ENCODE measurements at places on chromosomes 7 and 10.

GRCh38 chr7:53302496-53303246, 267.2 kb downstream of the POM121L12 start:
- no peak for DNase-seq

DNA sequence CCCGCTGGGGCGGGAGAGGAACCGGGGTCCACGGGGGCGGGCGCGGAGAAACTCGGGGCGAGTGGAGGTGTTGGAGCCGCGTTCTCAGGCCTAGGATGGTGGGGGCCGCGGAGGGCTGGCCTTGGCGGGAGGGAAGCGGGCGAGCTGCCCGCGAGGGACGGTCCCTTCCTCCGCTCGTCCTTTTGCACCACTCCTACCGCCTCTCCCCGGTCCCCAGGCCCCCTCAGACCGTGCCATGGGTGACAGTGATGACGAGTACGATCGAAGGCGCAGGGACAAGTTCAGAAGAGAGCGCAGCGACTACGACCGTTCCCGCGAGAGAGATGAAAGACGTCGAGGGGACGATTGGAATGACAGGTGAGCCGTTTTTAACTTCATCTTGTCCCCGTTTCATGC, 451 bp downstream of the SRRT start:
- no peak for DNase-seq

- no peak for DNase-seq
These were observed 1264.6 kb downstream of the REEP3 start for GRCh38 chr10:64785816-64786215.

DNA sequence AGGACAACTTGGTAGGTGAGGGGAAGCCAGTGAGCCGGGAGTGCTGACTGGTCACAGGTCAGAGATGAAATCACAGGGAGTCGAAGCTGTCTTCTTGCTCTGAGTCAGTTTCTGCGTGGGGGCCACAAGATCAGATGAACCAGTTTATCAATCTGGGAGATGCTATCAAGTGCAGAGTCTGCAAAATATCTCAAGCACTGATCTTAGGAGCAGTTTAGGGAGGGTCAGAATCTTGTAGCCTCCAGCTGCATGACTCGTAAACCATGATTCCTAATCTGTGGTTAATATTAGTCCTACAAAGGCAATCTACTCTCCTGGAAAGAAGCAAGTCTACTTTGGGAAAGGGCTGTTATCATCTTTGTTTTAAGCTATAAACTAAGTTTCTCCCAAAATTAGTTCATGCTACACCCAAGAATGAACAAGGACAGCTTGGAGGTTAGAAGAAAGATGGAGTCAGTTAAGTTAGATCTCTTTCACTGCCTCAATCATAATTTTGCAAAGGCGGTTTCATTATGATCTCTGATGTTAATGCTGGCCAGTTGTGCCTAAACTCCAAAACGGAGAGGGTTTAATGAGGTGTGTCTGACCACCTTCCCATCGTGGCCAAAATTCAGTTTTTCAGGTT, 8.4 kb upstream of the LMOD2 start:
- no peak for DNase-seq

GRCh38 chr7:4234498-4234855, 447.6 kb upstream of the FOXK1 start:
- DNase-seq, result no peak

GRCh38 chr10:84987039-84987438, 658.6 kb downstream of the CCSER2 start:
- no peak for DNase-seq

DNA sequence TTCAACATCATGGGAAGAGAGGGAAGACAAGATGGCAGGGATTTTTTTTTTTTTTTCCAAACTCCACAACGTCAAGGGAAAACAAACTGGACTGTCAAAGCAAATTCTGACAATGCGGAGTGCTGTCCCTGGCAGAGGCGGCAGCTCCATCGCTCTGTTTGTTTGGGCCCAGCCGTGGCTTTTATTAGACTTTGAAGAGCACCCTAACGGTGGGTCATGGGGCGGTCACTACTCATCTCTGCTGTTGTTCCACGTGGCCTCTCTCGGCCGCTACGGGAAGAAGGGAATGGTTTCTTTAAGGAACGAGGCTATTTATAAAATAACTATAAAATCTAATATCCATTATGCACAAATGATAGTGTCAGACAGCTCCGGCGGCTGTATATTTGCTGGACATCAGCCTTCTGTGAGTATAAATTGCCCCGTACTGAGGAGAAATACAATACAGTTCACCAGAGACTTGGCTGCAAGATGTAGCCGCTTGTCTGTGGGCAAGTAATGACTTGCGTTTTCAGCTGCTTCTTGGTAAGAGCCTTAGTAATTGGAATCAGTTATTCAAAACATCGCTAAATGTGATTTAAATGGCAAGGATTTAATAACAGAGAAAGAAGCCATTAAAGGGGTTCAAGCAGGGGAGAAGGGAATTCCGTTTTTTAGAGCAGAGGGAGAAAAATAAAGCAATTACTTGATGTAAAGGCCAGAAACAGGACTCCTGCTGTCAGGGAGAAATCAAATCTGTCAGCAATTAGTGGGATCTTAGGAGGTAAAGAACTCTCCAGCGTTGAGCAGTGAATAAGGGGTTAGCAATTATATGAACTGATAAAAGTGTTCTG, 61.7 kb upstream of the RAB11FIP2 start:
- DNase-seq, result no peak

DNA sequence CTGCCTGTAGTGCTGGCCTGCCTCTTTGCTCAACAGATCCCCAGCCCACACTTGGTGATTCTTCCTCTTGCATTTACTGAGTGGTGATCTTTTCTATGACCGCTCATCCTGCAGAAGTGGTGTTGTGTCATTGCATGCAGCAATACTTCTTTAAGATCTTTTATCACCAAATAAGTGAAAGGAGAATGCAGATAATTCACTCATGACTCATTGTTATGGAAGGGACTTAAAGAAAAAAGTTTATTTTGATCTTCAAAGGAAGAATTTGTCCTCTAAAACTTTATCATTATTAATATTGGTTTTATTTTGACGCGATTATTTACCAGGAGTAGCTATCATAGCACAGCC, 489.1 kb upstream of the CELF2 start:
- no peak for DNase-seq

- DNase-seq, result no peak
These were observed 13.6 kb downstream of the TSPAN15 start for GRCh38 chr10:69464801-69465401.

- DNase-seq, result no peak
These were observed 25.7 kb downstream of the SNX8 start for GRCh38 chr7:2288503-2288902.

DNA sequence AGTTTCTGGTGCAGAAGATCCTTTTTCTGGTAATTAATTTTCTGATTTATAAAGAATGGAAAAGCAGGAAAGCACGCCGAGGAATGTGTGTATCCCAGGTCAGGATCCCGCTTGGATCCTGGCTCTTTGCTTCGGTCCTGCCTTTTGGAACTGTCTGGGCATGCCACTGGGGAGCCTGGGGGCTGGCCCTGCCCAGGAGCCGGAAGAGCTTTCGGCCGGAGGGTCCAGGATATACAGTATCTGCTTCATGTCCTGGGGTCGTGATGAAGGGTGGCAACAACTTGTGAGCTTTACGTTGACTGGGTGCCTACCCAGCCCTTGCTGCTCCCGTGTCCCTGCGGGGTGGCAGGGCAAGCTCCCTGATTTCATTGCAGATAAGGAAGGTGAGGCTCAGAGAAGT, 2.4 kb downstream of the SH2D4B start:
- DNase-seq, result no peak

DNA sequence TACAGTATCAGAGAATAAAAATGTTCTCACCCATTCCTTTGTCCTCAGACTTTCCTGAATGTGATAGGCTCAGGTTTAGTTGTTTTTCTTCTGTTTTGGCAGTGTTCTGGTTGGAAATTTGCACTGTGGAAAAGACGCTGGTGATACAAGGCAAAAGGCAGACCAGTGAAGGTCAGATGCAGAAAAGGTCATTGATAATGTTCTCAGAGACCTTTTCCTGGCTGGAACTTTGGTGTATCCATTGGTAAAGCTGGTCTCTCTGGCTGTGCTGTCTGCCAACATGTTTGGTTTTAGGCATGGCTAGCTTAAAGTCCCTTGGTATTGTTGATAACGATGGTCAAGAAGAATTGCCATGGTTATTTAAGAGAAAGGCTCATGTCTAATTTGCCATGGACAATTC, 11.5 kb downstream of the ARID5B start:
- DNase-seq, result no peak

DNA sequence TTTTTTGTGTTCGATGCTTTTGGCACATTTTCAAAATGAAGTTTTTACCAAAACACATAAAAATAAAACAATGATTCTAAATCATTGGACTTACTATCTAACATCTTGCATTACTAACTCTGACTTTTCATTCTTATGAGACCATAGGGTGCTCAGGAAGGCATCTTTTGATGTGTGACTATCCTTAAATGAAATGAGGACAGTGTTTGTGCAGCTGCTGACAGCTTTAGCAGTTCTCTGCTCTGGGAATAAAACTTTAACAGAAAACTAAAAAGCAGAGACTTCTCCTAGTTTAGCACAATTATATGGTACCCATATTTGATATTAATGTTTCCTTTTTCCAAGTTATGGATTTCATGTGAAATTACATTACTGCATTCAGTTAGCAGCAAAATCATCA, 471.6 kb downstream of the ARL4A start:
- no peak for DNase-seq

DNA sequence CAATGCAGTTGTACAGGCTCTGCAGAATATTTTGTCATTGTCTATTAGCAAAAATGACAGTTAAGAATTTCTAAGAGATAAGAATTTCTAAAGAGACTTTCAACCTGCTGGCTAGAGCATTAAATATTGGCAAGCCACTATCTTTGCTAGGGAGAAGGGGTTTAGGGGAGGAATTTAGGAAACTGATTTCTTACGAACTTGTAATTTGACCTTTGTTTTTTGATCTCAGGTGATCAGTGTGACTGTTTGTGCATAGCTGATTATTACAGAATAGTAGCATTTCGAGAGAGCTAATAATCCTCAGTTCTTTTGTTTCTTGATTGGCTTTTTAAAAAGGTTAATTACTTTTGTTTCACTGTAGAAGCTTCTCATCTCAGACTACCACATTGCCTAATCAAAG, 68.1 kb downstream of the ST7 start:
- DNase-seq, result no peak

GRCh38 chr10:43215758-43216455, 51.0 kb downstream of the RASGEF1A start:
- DNase-seq, result no peak

DNA sequence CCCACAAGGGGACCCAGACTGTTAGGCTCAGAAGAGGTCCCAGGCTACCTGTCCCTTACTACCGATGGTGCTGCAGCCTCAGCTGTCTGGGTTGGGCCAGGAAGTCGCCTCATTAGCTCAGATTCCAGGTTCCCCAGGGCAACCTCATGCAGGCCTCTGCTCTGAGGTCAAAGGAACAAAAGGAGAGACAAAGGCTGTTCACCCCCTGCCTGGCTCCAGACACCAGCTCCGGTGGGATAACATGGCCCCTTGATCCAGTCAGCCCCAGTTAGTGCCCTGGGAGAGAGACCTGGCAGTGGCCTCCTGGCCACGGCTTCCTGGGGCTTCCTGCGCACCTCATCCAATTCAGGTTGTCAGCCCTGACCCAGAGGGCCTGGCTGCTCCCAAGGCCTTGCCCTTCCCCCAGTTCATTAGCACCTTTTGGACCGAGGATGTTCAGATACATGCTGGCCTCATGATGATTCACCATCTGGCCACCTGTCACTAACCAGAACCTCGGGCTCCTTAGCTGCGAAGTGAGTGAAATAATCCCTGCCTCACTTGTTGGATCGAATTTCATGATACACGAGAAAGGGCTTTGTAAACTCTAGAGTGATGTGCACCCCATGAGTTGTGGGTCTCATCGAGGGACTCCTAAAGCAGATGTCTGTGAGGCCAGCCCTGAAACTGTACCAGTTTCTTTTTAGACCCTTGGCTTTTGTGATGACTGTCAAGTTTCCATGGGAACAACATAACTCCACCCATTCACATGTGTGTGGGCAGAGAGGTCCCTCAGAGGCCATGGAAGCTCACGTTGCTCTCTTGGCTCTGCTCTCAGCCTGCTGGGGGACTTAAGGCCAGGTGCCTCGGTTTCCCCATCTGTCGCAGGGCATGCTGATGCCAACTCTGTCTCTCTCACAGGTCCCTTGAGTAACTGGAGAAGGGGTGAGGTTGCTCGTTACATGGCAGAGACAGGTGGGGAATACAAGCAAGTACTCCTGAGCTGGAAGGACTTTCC, 79.5 kb upstream of the PCBD1 start:
- DNase-seq, result no peak

DNA sequence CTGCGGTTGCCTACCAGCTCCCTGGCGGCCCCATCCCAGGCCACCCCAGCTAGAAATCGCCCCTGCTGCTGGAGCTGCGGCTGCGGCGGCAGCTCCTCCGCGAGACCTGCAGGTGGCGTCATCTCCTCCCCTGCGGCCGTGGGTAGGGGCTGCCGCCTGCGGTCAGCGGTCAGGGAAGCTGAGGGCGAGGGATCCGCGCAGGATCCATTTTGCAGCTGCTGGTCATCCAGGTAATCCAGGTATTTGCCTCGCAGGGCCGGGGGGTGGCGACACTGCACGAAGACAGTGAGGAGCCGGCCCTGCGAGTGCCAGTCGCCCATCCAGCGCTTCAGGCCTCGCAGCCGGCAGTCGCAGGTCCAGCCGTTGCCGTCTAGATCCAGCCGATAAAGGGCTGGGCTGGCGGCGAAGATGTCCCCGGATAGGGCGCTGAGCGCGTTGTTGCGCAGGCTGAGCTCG, 1.5 kb downstream of the TRIL start:
- no peak for DNase-seq

DNA sequence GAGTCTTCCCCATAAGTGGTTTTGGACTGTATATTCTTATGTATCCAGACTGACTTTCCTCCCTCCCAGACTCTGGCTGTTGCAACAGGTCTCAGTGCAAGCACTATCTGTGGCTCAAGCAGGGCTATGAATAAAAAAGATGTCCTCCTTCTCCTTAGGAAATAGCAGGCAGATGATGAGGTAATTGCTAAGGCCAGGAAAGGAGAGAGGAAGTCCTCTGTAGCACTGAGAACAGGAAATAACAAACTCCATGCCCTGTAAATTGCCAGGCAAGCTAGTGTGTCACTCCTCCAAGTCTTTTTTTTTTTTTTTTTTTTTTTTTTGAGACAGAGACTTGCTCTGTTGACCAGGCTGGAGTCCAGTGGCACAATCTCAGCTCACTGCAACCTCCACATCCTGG, 900.1 kb downstream of the TYW1 start:
- DNase-seq, result no peak

DNA sequence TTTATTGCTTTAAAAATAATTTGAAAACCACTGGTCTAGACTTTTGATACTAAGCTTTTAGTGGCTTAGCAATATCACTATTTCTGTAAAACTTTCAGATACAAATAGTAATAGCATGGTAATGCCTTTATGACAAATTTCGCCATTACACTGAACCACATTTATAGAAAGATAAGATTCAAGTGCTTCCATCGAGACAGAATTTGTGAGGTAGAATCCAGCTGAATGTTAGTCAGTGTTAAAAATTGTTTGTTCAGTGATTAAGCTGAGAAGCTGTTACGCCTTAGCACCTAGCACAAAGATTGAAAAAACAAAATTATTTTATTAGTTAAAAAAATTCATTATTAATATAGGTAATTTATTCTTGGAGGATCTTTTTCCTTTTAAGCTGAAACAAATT, 36.5 kb downstream of the GNAT3 start:
- DNase-seq, result no peak

- no peak for DNase-seq
These were observed 77.5 kb downstream of the NKX6-2 start for GRCh38 chr10:132708441-132708840.

GRCh38 chr7:29084832-29085231, 61.5 kb downstream of the CPVL start:
- peak; percentile 14 for DNase-seq
